ENCODE measurements at places on chromosomes 12 and 14.

- no peak for DNase-seq
Measured at GRCh38 chr12:48219631-48220030, 16.5 kb upstream of the OR10AD1 start.

- no peak for DNase-seq
Measured at GRCh38 chr12:19462406-19462805, 23.1 kb downstream of the AEBP2 start.

DNA sequence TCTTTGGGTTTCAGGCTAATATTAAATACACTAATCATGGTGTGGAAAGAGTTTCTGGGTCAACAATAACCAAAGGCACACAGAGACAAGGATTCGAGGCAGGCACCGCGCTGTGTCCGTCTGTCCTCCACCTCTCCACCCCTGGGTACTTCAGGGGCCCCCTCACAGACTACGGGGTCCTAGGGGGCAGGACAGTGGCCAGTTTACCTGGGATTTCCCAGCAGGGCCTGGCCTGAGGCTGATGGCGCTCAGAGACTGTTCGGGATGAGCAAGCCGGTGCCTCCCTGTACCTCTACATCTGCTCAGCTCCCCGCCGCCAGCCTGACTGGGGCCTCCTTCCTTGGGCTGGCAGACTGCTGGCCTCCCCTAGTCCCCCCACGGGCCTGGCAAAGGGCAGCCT lies 18.1 kb upstream of the EIF5 start:
- no peak for DNase-seq

DNA sequence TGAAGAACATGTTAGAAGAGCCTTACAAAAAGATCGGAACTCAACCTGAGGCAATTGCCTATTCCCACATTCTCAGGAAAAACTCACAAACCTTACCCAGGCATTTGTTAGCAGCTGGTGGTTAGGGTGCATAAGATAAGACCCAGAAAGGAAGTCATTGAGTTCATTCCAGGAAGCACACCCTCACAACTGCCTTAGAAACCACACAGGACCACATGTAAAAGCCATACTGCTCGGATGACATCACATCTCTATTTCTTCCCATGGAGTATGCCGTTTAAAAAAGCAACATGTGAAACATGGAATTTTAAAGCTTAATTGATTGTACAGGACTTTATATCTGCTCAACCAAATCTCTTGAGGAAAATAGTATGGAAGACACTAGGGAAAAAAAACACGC lies 411.2 kb downstream of the DAD1 start:
- no peak for DNase-seq

GRCh38 chr12:96344124-96344695 lies 56.0 kb downstream of the CDK17 start:
- no peak for DNase-seq

DNA sequence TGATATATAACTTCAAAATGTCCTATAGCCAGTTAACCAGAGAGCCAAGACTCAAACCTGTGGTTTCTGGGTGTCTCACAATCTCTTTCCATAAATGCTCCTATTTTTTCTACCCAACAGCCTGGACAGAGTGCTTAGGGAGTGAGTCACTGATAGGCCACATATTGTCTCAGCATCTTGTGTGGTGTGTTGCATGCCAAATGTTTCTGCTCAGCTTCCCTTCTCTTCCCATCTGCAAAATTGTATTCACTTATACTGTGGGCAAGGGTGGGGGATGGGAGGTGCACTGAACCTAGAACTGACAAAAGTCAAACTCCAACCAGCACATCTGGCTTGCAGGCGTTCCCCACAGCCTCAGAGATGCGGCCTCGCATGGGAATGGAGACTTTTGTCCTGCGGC lies 123.3 kb downstream of the KCNA5 start:
- DNase-seq = no peak

- DNase-seq = no peak
Measured at GRCh38 chr14:67551940-67552339, 18.9 kb downstream of the PLEKHH1 start.

- DNase-seq = no peak
Measured at GRCh38 chr12:14261096-14261495, 104.4 kb upstream of the ATF7IP start.

DNA sequence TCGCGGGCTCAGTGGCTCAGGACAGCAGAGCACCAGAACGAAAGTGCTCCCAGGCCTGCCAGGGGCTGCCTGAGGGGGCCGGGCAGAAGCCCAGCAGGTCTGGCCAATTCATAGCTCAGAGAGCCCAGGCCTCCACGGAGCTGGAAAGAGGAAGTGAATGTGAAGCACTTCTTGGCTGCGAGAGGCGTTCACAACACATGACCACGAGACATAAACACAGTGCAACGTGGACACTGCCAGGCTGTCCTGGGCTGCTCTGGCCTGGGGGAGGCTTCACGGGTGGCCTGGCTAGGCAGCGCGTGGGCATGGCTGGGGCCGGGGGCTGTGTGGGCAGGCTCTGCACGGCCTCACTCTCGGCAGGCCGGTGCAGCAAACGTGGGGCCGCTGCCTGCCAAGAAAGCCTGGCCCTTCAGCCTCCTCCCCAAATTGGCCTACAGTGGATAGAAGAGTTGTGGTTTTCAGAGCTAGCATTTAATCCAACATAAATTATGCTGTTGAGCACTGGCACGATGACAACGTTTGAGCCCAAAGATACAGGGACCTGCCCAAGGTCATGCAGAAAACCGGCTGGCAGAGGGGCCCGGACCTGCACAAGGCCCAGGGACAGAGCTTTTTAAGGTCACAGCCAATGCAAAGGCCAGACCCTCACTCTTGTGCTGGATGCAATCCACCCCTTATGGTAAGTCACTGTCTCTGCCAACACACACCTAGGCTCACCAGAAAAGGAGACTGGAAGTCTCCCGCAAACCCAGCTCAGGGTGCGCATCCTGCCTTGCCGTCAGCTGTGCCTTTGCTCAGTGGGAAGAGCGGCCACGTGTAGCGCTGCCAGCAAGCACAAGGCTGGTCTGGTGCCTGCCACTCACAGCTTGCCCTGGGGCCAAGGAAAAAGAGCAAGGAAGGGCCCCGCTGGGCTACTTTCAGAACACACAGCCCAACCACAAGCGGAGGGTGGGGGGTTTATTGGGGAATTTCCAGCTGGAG lies 8.6 kb downstream of the SLC25A29 start:
- no peak for DNase-seq

- no peak for DNase-seq
Measured at GRCh38 chr12:131120831-131121271, 167.1 kb downstream of the ADGRD1 start.

- DNase-seq = no peak
Measured at GRCh38 chr12:57475271-57476161, 4.2 kb downstream of the ARHGAP9 start.

DNA sequence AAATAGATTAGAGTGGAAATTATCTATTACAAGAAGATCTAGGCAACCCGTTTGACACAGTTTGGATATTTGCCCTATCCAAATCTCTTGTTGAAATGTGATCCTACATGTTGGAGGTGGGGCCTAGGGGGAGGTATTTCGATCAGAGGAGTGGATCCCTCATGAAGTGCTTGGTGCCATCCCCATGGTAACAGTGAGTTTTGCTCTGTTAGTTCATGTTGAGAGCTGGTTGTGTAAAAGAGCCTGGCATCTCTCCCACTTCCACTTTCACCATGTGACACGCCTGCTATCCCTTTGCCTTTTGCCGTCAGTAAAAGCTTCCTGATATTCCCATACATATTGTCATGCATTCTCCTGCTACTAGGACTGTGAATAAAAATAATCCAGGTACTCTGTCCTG lies 66.4 kb upstream of the FLRT2 start:
- no peak for DNase-seq

GRCh38 chr12:9615420-9616136 lies 7.9 kb upstream of the KLRB1 start:
- DNase-seq = no peak

Data from activated T-cell treated with anti-CD3 and anti-CD28 coated beads, Interleukin-2, amount 50 U/mL, for 48 hours (primary cell).